ENCODE measurements at places on chromosomes 5 and 9. TPM values are rescaled to one million over a fixed set of nuclear protein-coding genes. Genes with fewer than 3 reads are reported as not detected.

DNA sequence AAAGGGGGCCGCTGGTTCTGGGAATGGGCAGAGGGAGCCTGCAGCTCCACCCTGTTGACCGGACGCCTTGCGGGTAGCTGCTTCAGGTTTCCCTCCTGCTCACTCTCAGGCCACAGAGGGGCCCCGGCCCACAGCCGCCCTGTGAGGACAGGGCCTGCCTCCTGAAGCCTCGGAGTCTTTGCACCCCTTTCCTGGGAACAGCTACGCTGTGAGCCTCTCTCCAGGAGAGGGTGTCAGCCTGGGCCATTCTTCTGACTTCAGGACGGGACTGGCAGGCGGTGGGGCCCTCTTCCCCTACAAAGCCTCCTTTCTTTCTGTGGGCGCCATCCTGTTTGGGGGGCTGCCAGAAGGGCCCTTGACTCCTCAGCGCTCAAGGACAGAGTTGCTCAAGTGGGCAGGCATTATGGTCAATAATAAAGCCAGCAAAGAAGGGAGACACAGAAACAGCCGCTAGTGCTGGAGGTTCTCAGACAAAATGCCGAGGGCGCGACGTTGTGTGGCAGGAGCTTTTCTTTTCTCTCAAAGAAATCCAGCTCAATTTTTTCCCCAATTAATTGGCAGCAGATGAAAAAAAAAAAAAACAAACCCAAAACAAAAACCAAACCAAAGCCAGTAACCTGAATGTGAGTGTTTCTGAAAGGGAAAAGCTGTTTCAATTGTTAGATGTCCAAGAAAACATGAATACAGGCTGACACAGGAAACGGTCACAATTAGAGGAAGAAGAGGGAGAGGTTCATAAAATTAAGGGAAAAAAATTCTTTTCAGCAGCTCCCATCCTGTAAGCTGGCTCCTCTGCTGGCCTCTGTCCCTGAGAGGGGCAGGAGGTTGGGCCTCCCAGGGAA lies 12.8 kb upstream of the SLC25A51 start:
- H3K27ac ChIP-seq = peak overlapping the region; percentile 72
- ATAC-seq = peak; percentile 6
- peaks cover 26% of the 10 kb centered on the region for H3K36me3 ChIP-seq
- H3K27me3 ChIP-seq = no peaks in the 10 kb centered on the region
- H3K4me1 ChIP-seq = peaks cover 37% of the 10 kb centered on the region

DNA sequence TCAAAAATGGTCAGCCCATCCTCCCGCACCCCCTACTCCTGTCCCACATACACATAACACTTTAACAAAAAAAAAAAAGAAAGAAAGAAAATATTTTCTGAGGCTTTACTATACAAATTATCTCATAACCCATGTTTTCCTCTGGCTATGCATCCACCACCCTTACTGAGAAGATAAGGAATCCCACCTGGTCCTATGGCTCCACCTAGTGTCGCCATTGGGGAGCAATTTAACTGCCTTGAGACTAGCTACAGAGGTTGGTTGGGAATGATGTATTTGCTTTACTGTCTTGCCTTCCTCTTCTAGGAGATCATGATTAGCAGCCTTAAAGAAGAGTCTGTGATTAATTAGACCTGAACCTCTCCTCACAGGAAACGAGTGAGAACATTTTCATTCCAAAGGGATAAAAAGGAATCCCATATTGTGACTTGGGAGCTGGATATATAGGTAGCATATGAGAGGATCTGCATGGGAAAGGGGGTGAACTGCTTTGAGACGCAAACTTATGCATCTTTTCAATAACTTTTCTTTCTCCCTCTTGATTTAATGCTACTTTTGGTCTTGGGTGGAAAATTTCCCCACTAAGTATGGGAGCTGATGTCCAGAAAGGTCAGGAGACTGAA lies 77.7 kb upstream of the SELENOP start:
- no peak overlapping the region for H3K4me3 ChIP-seq
- H3K4me1 ChIP-seq = no peaks in the 10 kb centered on the region
- ATAC-seq = peak; percentile 78
- H3K27me3 ChIP-seq = peaks cover 14% of the 10 kb centered on the region
- H3K27ac ChIP-seq = no peak overlapping the region

GRCh38 chr5:41735213-41735612 lies 135.0 kb downstream of the OXCT1 start:
- H3K27ac ChIP-seq = no peak overlapping the region
- H3K4me1 ChIP-seq = no peaks in the 10 kb centered on the region
- ATAC-seq = no peak
- H3K4me3 ChIP-seq = no peak overlapping the region
- H3K27me3 ChIP-seq = no peaks in the 10 kb centered on the region

GRCh38 chr5:2989517-2989916 lies 238.0 kb upstream of the IRX2 start:
- no peaks in the 10 kb centered on the region for H3K4me1 ChIP-seq
- no peak overlapping the region for H3K4me3 ChIP-seq

DNA sequence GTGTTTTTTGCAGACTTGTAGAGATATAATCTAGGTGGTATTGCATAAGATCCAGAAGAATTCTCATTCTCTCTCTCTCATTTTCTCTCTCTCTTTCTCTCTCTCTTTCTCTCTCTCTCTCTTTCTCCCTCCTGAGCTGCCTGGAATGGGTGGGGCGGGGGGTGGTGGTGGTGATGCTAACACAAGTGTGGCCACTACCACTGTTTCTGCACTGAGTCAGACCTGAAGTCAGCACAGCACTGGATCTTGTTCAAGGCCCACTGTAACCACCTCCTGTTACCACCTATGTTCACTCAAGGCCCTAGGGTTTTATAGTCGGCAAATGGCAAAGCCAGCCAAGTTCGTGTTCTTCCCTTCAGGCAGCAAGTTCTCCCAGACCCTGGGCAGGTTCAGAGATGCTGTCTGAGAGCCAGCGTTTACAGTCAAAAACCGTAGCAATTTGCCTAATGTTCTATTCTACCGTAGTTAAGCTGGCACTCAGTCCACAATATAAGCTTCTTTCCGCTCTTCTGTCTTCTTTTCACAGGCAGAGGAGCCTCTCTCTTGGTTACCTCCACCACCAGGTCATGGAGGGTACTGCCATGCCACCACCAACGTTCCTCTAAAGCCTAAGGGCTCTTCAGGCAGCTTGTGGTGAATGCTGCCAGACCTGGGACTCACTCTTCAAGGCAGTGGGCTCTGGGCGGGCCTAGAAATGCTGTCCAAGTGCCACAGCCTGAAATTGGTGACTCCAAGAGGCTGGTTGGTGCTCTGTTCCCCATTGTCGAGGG lies 235.7 kb upstream of the PRR16 start:
- no peaks in the 10 kb centered on the region for H3K27me3 ChIP-seq
- ATAC-seq = no peak
- no peaks in the 10 kb centered on the region for H3K36me3 ChIP-seq
- no peak overlapping the region for H3K4me3 ChIP-seq

DNA sequence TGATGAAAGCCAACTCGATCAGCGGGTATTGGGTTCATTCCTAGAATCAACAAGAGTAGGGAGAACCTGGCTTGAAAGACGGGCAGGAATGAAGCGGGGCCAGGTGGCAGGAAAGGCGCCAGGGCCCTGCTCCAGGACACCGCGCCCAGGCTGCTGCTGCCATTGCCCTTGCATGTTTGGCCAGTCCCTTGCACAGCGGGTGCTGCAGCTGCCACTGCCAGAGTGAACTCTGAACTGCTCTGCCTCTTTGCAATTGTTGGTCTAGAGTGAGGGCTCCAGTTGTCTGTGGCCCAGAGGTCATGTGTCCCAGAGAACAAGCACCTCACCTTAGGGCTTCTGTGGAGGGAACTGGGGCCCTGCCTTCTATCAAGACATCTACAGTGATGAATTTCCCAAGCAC lies 24.0 kb upstream of the CARTPT start:
- peaks cover 20% of the 10 kb centered on the region for H3K27me3 ChIP-seq
- H3K27ac ChIP-seq = no peak overlapping the region
- ATAC-seq = no peak

GRCh38 chr9:87305151-87305550 lies 192.5 kb upstream of the DAPK1 start:
- no peaks in the 10 kb centered on the region for H3K4me1 ChIP-seq
- ATAC-seq = no peak
- no peak overlapping the region for H3K27ac ChIP-seq
- no peaks in the 10 kb centered on the region for H3K36me3 ChIP-seq

DNA sequence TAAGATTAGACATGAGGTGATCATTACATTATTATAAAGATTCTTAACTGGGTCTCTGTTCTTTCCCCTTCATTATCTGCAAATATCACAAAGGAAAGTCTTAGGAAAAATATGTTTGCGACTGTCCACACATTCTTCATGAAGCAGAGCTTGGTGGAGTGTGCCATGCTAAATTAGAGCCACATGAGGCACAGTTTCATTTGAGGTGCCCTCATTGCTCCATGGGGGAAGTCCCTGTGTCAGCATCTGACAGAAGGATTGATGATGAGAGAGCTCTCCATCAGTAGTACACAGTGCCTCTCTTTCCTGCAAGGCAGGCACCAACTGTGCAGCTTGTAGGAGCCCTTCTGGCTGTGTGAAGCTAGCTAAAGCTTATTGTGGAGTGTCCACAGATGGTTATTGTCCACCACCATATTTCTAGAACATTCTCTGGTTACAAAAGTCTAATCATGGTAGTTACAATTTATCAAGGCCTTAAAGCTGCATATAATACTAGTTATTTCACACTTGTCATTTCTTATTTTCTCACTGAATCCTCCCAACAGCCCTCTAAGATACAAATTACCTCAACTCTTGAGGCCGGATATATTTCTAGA lies 63.9 kb downstream of the C9orf152 start:
- peaks cover 85% of the 10 kb centered on the region for H3K4me1 ChIP-seq
- H3K27ac ChIP-seq = no peak overlapping the region
- H3K4me3 ChIP-seq = no peak overlapping the region
- H3K36me3 ChIP-seq = no peaks in the 10 kb centered on the region
- no peak for ATAC-seq
- H3K27me3 ChIP-seq = no peaks in the 10 kb centered on the region

GRCh38 chr5:118844351-118844750 lies 144.0 kb downstream of the DTWD2 start:
- H3K27me3 ChIP-seq = no peaks in the 10 kb centered on the region
- H3K36me3 ChIP-seq = no peaks in the 10 kb centered on the region
- ATAC-seq = no peak
- H3K27ac ChIP-seq = no peak overlapping the region

GRCh38 chr9:17361378-17361777 lies 217.5 kb upstream of the SH3GL2 start:
- H3K27me3 ChIP-seq = no peaks in the 10 kb centered on the region
- no peak overlapping the region for H3K4me3 ChIP-seq
- no peak for ATAC-seq

GRCh38 chr5:90424245-90424644 lies 14.7 kb upstream of the CETN3 start:
- no peaks in the 10 kb centered on the region for H3K27me3 ChIP-seq
- no peaks in the 10 kb centered on the region for H3K4me1 ChIP-seq
- no peak overlapping the region for H3K4me3 ChIP-seq
- H3K36me3 ChIP-seq = no peaks in the 10 kb centered on the region

DNA sequence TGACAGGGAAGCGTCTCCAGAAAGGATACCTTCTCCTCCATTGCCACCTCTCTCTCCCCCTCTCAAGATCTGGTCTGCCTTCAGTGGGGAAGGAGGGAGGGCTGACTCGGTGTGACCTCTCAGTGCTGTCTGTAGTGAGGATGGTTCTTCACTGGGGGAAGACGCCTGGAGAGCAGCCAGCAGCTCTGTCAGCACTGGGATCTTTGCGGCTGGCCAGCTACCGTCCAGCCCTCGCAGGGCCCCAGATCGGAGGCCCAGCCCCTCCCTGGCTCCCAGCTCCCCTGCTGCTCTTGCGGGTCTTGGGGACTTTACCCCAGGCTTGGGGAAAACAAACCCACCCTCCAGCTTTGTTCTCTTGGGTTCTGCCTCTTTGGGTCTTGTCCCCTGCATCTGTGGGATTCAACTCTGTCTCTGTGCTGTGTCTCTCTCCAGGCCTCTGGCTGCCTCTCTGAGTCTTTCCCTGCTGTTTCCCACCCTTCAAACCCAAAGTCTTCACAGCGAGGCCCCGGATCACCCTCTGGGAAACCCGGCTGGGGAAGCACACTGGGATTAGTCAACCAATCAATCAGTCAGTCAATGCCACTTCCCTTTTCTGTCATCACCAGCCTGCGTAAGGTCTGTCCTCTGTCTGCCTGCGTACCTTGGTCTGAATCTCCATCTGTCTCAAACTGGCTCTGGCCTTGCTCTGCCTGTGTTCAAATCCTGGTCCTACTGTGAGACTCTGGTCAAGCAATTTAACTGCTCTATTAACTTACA lies 23.0 kb downstream of the FGF18 start:
- H3K4me3 ChIP-seq = no peak overlapping the region
- no peaks in the 10 kb centered on the region for H3K36me3 ChIP-seq
- ATAC-seq = no peak

- H3K36me3 ChIP-seq = peaks cover 27% of the 10 kb centered on the region
- H3K27ac ChIP-seq = no peak overlapping the region
- H3K4me1 ChIP-seq = no peaks in the 10 kb centered on the region
- ATAC-seq = no peak
- H3K27me3 ChIP-seq = no peaks in the 10 kb centered on the region
- no peak overlapping the region for H3K4me3 ChIP-seq
These were observed 95.3 kb upstream of the RASGRF2 start for GRCh38 chr5:80864706-80865435.

GRCh38 chr5:177329883-177330282 lies 18.2 kb upstream of the MXD3 start:
- no peak overlapping the region for H3K27ac ChIP-seq
- H3K4me1 ChIP-seq = no peaks in the 10 kb centered on the region
- ATAC-seq = no peak

Gene CARD6
- 7.6 TPM for total RNA-seq

Gene CSF2
- total RNA-seq = not detected

Gene ARSI
- 5.3 TPM for total RNA-seq

Gene PLPP6
- 7.8 TPM for total RNA-seq

Gene FBXW11
- total RNA-seq = 77.3 TPM

Gene EIF4EBP3
- 8.1 TPM for total RNA-seq

Gene TPRN
- 11.6 TPM for total RNA-seq

Gene PLAC8L1
- not detected for total RNA-seq

Gene INSL6
- not detected for total RNA-seq

Gene SPATA31A5
- total RNA-seq = not detected

All from gastroesophageal sphincter (tissue), 4 donors.